Activated naive CD8-positive, alpha-beta T cell treated with anti-CD3 and anti-CD28 coated beads for 36 hours (primary cell): ENCODE measurements at places on chromosomes 12 and 14. TPM values are rescaled to one million over a fixed set of nuclear protein-coding genes. Genes with fewer than 3 reads are reported as not detected.
A peak's percentile ranks its signal among the peaks of the same experiment; 100 is the strongest.

DNA sequence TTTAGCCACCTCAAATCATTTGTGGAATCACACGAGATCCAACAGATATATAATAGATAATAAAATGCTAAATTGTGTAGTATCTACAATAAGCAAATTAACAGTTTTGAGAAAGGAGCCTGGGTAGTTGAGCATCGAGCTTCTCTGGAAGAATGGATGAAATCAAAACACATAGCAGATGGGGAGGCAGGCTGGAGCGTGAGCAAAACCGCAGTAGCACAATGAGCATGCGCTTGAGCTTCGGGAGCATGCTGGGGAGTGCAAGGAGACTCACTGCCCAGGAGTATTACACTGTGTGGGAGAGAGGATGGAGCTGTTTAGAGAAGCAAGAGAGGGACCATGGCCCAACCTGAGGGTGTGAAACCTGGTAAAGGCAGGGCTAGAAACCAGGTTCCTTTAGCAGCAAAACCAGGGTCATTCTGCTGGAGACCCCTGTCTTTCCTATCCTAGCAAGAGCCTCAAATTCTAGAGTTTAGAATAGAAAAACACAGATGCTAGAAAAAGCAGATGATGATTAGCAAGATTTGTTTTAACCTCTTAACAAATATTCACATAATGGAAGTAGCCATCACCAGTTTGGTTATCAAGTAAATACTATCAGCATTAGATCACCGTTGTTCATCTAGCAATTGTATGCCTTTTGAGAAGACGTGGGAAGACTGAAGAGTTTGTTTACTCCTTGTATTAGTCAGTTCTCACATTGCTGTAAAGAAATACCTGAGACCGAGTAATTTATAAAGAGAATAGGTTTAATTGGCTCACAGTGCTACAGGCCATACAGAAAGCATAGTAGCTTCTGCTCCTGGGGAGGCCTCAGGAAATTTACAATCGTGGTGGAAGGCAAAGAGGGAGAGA, 484.8 kb downstream of the EGLN3 start:
- H3K27ac ChIP-seq = no peak overlapping the region
- H3K4me1 ChIP-seq = no peaks in the 10 kb centered on the region
- no peak overlapping the region for H3K4me3 ChIP-seq
- DNase-seq = no peak
- H3K27me3 ChIP-seq = peaks cover 7% of the 10 kb centered on the region

DNA sequence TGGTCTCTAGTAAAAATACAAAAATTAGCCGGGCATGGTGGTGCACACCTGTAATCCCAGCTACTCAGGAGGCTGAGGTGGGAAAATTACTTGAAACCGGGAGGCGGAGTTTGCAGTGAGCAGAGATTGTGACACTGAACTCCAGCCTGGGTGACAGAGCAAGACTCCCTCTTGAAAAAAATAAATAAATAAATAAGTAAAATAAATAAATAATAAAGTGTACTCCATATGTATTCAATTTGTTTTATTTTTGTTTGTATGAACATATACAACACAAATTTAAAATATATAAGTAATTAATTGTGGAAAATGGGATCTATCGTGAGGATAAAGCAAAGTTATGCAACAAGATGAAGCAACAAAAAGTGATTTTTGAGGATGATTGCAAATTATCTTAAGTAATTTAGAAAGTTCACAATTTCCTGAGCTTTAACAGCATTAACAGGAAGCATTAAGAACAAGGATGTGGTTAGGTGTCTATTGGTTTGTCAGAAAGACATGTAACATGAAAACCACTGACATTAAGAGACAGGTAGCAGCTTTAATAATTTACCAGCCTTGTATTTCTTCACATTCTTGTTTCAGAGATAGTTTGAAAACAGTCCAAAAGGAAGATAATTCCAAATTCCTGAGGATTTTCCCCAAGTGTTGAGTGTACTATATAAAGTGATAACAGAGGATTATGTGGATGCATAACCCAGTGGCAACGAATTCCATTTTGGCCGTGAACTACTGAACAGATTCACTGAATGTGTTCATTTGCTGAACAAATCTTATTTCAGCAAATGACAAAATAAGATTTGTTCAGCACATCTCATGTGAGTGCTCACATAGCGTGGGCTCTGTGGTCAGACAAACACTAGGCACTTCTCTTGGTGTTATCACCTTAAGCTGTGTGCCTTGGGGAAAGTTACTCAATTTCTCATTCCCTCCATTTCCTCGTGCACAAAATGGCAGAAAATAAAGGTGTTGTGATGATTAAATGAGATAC, 68.6 kb upstream of the RESF1 start:
- peak overlapping the region; percentile 93 for H3K27ac ChIP-seq
- H3K27me3 ChIP-seq = no peaks in the 10 kb centered on the region
- no peak overlapping the region for H3K4me3 ChIP-seq
- H3K36me3 ChIP-seq = peaks cover 78% of the 10 kb centered on the region
- DNase-seq = no peak

DNA sequence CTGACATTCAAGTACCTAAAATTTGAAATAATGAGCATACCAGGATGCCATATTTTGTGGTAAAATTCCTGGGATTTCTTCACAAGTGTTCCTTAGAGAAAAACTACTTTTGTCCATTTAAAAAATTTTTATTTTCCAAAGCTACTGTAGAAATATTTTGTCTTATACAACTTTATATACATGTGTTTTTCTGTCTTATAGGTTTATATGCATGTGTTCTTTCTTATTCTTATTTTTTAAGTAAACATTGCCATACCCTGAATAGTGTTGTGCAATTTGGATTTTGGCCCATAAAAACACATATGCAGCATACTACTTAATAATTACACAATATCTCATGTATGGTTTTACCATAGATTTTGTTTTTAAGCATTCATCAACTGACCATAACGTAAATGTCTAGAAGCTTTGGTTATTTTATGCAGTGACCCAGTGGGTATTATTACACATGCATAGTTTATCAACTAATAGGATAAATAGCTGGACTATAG, 1107.4 kb upstream of the SEL1L start:
- no peaks in the 10 kb centered on the region for H3K27me3 ChIP-seq
- no peak for DNase-seq
- H3K4me1 ChIP-seq = no peaks in the 10 kb centered on the region
- H3K4me3 ChIP-seq = no peak overlapping the region
- no peaks in the 10 kb centered on the region for H3K36me3 ChIP-seq
- H3K27ac ChIP-seq = no peak overlapping the region

The FAM222A gene
- total RNA-seq = 1.8 TPM

The SIX1 gene
- not detected for total RNA-seq

DNA sequence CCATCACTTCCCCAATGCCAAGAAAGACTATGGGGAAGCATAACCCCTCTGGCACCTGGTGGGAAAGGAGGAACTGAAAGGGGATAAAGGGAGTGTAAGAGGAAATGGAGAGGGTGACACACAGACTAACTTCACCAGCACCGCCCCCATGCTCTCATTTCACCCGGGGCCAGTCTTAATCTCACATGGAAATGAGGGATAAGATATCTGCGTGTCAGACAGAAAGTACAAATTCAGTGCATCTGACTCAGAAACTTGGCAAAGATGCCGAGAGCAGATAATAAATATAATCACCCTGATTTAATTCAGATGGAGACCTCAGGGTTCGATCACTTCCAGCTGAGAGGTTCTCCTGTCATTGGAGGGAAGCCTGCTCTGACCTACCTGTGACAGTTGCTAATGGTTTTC, 191.6 kb downstream of the DUSP6 start:
- H3K27me3 ChIP-seq = peaks cover 3% of the 10 kb centered on the region
- H3K27ac ChIP-seq = no peak overlapping the region
- DNase-seq = no peak
- no peaks in the 10 kb centered on the region for H3K36me3 ChIP-seq

DNA sequence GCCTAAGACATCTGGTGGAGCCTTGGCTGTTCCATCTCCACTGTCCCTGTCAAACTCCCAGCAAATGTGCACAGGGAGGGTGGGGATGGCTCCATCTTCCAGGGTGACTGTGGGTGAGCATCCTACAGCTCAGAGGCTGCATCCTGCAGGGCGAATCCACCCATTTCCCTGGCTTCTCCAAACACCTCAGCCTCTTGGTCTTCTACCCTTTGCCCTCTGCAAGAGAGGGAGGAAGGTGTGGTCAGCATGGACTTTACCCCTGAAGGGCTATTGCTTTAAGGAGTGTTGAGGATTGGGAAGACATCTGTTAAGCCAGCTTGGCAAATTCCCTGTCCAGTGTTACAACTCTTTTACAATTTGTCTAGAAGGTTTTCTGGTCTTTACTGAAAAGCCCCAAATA, 23.1 kb upstream of the DGLUCY start:
- peaks cover 14% of the 10 kb centered on the region for H3K4me1 ChIP-seq
- no peak overlapping the region for H3K27ac ChIP-seq
- no peak overlapping the region for H3K4me3 ChIP-seq
- DNase-seq = no peak

DNA sequence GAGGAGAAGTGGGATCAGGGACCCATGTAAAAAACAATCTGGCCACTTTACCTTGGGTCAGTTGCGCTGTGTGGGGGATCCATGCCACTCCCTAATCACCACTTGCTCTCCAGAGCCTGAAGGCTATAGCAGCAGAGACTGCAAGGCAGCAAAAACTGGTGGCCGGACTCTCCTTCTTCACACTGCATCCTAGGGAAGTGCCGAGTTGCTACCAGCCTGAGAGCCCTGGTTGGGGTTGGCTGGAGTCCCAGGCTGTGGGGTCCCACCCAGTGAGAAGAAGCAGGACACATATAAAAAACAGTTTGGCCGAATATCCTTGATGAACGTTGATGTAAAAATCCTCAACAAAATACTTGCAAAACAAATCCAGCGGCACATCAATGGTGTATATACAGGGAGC, 341.2 kb downstream of the AEBP2 start:
- no peak overlapping the region for H3K4me3 ChIP-seq
- H3K27ac ChIP-seq = no peak overlapping the region
- DNase-seq = no peak

The GRIN2B gene
- total RNA-seq = not detected

DNA sequence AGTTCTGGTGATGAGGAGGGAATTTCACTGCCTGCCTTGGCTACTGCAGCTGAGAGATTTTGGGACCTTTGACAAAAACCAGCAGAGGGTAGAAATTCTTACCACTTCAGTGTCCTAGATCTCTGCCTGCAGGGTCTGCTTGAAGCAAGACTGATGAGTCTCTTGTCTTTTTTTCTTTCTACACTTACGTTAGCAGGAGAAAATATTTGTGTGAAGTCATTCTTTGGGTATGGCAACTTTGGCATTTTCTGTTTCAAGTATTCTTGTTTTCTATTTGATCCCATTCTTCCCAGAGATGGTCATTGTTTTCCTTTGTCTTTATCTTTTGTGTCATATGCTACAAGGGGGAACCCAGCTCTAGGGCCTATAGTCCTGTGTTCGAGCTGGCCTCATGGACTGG, 65.6 kb upstream of the FERMT2 start:
- DNase-seq = no peak
- peaks cover 9% of the 10 kb centered on the region for H3K27me3 ChIP-seq
- H3K27ac ChIP-seq = no peak overlapping the region
- H3K4me1 ChIP-seq = no peaks in the 10 kb centered on the region
- H3K4me3 ChIP-seq = no peak overlapping the region

The LMNTD1 gene
- total RNA-seq = not detected

DNA sequence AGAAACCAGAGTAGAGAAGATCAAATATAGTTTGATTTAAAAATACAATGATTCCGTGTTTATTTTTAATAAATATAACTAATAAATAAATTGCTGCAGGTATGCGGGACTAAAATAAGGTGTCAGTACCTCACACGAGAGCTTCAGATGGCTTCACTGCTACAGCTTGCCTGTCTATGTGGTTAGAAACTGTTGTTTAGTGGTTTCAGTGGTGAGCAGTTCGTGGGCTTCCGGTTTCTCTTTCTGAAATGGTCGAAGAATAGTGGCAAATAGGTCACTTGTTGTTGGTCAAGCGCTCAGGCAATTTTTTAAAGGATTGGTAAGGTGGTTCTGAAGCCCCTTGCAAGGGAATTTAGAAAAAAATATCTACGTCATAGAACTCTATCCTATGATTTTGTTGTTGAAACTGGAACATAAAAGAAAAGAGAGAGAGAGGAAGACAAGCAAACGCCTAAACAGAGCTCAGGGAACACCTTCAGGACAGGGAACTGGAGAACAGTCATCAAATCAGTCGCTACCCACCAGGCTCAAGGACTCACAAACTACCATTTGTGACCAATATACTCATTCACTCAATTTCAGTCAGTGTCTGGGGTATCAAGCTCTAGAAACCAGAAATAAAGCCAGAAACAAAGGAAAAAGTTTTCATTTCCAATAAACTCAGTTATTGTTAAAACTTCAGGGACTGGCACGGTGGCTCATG, 31.3 kb downstream of the GABARAPL1 start:
- H3K27me3 ChIP-seq = peaks cover 4% of the 10 kb centered on the region
- peak overlapping the region; percentile 64 for H3K27ac ChIP-seq
- peak overlapping the region; percentile 56 for H3K4me3 ChIP-seq
- no peak for DNase-seq

GRCh38 chr12:52400906-52401305, 5.2 kb downstream of the KRT82 start:
- no peak overlapping the region for H3K27ac ChIP-seq
- H3K4me3 ChIP-seq = no peak overlapping the region
- H3K27me3 ChIP-seq = no peaks in the 10 kb centered on the region
- DNase-seq = no peak
- no peaks in the 10 kb centered on the region for H3K4me1 ChIP-seq

- H3K27me3 ChIP-seq = no peaks in the 10 kb centered on the region
- DNase-seq = no peak
- H3K27ac ChIP-seq = no peak overlapping the region
- H3K4me1 ChIP-seq = peaks cover 14% of the 10 kb centered on the region
Observed at GRCh38 chr12:4086481-4086880, 187.1 kb upstream of the CCND2 start.

DNA sequence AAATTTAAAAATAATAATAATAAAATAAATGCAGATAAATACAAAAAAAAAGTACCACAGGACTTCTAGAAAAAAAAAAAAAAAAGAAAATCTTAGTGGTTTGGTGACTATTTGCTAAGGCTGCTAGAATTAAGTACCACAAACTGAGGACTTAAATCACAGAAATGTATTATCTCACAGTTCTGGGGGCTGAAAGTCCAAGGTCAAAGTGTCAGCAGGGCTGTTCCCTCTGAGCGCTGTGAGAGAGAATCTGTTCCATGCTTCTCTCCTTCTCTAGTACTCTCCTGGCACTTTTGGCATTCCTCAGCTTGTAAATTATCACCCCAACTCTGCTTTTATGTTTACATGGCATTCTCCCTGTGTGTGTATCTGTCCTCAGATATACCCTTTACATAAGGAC, 101.2 kb downstream of the IPO8 start:
- no peak overlapping the region for H3K4me3 ChIP-seq
- H3K27ac ChIP-seq = no peak overlapping the region
- peaks cover 8% of the 10 kb centered on the region for H3K36me3 ChIP-seq
- no peaks in the 10 kb centered on the region for H3K27me3 ChIP-seq
- H3K4me1 ChIP-seq = no peaks in the 10 kb centered on the region
- no peak for DNase-seq

The TEX22 gene
- total RNA-seq = 2.1 TPM
